Smooth muscle cell of the umbilical artery (primary cell): ENCODE measurements at places on chromosomes 11 and 22. TPM values are rescaled to one million over a fixed set of nuclear protein-coding genes. Genes with fewer than 3 reads are reported as not detected.

The GVQW3 gene
- 1.8 TPM in 2 replicates for total RNA-seq

The OR2AG2 gene
- total RNA-seq = 0.28 TPM in 1 of 2 replicates, not detected in the other

The RIC3 gene
- not detected in 2 replicates for total RNA-seq

The P2RY6 gene
- total RNA-seq = 2.2 and 3.3 TPM in 2 replicates

The AMOTL1 gene
- 38.6 and 77.3 TPM in 2 replicates for total RNA-seq

The CRYBA4 gene
- not detected in 2 replicates for total RNA-seq

The SLC6A5 gene
- total RNA-seq = not detected in 2 replicates

The ZNF74 gene
- total RNA-seq = 11.9 and 14.6 TPM in 2 replicates

The SYNGR1 gene
- total RNA-seq = 4.7 and 6.8 TPM in 2 replicates

The SCT gene
- not detected in 2 replicates for total RNA-seq

The TECTA gene
- total RNA-seq = under 0.01 and 0.18 TPM in 2 replicates
